ENCODE measurements at places on chromosomes 13 and 19. TPM values are rescaled to one million over a fixed set of nuclear protein-coding genes. Genes with fewer than 3 reads are reported as not detected.

Gene F7
- total RNA-seq, result not detected

Gene SF3A2
- total RNA-seq, result 117 TPM

Gene ADM5
- total RNA-seq, result 6.8 TPM

Gene METTL21C
- not detected for total RNA-seq

Gene UBAC2
- 51.0 TPM for total RNA-seq

- H3K27ac ChIP-seq, result no peak overlapping the region
- no peak for DNase-seq
- H3K4me3 ChIP-seq, result no peak overlapping the region
- H3K36me3 ChIP-seq, result no peaks in the 10 kb centered on the region
Measured at GRCh38 chr13:39616087-39616694, 13.2 kb upstream of the LHFPL6 start.

DNA sequence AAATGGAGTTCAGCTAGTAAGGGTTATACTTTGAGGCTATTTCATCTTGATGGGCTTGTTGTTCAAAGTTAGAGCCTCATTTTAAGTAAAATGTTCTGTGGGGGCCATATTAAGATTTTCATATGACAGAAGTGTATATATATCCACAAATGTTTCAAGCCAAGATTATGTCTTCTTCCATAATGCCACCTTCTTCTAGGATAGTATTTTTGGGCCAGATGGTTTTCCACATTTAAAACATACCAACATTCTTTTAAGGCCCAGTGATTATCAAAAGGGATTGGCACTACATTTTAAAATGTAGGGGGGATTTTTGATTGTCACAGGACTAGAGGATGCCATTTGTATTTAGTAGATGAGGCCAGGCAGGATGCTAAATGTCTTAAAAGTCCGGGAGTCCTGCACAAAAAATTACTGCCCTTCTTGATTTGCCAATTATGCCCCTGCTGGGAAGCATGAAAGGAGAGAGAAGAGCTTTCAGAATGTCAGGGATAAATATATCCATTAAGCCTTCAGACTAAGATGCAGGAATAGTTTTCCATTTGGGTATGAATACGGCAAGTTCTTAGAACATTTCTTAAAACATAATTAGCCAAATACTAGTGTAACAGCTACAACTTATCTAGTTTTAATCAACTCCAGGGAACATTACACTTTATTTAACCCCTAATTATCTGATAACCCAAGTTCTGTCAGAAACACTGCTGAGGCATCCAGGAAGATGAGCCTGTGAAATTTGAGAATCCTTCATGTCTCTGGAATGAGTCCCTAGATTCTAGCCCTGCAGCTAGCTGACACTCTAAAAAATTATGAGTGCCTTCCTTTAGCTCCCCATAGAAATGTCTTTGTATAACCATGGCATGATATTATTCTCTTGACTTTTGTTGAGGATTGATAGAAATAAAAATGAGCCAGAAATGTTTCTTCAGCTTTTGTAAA, 34.0 kb downstream of the ITM2B start:
- DNase-seq, result no peak
- peaks cover 27% of the 10 kb centered on the region for H3K36me3 ChIP-seq
- peaks cover 52% of the 10 kb centered on the region for H3K4me1 ChIP-seq
- H3K27me3 ChIP-seq, result no peaks in the 10 kb centered on the region

DNA sequence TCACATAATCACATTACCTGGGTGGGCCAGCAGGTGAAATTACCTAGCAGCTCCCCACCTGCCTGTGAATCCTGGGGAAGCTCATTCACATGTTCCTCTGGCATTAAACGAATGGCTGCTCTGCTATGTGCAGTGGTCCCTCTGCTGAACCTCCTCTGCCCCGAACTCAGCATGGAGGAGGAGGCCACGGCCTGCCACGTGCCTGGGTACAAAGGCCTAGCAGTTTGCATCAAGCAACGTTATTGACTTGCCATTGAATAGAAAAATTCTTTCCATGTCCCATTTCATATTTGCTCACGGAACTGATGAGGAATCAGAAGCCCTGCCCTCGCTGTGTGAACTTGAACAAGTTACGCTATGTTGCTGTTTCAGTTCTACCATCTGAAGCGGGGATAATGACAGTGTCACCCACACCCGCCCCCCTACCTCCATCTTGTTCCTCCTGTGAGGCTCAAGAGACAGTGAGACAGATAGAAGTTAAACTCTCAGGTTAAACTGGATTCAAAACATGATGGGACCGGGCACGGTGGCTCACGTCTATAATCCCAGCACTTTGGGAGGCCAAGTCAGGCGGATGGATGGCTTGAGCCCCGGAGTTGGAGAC, 25.3 kb downstream of the SLC7A1 start:
- H3K27ac ChIP-seq, result no peak overlapping the region
- H3K4me3 ChIP-seq, result no peak overlapping the region
- H3K27me3 ChIP-seq, result no peaks in the 10 kb centered on the region
- H3K36me3 ChIP-seq, result peaks cover 11% of the 10 kb centered on the region
- DNase-seq, result no peak

- no peaks in the 10 kb centered on the region for H3K27me3 ChIP-seq
- no peak overlapping the region for H3K27ac ChIP-seq
- DNase-seq, result no peak
- no peaks in the 10 kb centered on the region for H3K4me1 ChIP-seq
- no peak overlapping the region for H3K4me3 ChIP-seq
- H3K36me3 ChIP-seq, result no peaks in the 10 kb centered on the region
Measured at GRCh38 chr13:84118839-84119409, 236.7 kb upstream of the SLITRK1 start.

- no peaks in the 10 kb centered on the region for H3K36me3 ChIP-seq
- peaks cover 6% of the 10 kb centered on the region for H3K27me3 ChIP-seq
- DNase-seq, result no peak
- H3K27ac ChIP-seq, result no peak overlapping the region
- no peaks in the 10 kb centered on the region for H3K4me1 ChIP-seq
- no peak overlapping the region for H3K4me3 ChIP-seq
Measured at GRCh38 chr19:6694147-6694815, 24.3 kb upstream of the TNFSF14 start.

DNA sequence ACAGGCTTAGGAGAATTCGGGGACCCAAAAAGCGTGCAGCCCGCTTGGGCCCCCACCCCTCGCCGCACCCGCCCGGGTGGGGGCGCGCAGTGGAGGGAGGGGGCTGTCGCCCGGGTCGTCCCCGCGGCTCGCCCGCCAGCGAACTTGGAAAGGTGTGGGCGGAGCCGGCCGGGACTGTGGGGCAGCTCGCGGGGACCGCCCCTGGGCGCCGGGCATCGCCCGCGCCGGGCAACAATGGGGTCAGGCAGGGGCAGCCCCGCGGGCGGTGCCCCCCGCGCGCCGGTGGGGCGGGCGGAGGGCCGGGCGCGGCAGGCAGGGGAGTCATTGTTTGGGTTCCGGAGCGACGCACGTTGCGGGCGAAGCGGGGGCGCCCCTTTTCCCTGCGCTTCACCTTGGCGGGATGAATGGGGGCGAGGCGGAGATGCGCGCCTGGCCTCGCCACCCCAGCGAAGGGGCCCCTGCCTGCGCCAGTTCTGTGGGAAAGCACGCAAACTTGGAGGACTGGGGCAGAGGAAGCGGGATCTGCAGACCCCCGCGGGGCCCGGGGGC, 647 bp upstream of the KLF12 start:
- peak; percentile 76 for DNase-seq
- peaks cover 31% of the 10 kb centered on the region for H3K4me1 ChIP-seq
- peak overlapping the region; percentile 82 for H3K27ac ChIP-seq
- H3K27me3 ChIP-seq, result no peaks in the 10 kb centered on the region
- H3K36me3 ChIP-seq, result peaks cover 13% of the 10 kb centered on the region
- no peak overlapping the region for H3K4me3 ChIP-seq

DNA sequence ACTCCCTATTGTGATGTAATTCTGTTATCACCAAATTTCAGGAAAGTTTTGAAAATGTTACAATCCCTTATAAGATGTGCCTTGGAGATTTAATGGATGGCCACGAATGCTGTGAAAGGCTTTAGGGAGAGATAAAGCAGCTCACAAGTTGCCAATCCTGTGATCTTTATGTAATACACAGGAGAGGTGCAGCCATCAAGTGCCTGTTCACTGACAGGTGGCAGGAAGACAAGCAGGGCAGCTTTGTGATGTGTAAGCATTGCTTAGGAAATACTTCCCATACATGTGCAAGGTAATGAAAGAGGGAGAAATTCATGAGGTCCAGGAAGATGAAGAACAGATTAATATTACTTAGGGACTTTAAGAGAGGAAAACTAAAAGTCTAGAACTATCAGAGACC, 628.8 kb downstream of the SLITRK6 start:
- no peak for DNase-seq
- H3K4me1 ChIP-seq, result no peaks in the 10 kb centered on the region
- H3K27me3 ChIP-seq, result no peaks in the 10 kb centered on the region
- H3K4me3 ChIP-seq, result no peak overlapping the region
- no peaks in the 10 kb centered on the region for H3K36me3 ChIP-seq
- no peak overlapping the region for H3K27ac ChIP-seq

DNA sequence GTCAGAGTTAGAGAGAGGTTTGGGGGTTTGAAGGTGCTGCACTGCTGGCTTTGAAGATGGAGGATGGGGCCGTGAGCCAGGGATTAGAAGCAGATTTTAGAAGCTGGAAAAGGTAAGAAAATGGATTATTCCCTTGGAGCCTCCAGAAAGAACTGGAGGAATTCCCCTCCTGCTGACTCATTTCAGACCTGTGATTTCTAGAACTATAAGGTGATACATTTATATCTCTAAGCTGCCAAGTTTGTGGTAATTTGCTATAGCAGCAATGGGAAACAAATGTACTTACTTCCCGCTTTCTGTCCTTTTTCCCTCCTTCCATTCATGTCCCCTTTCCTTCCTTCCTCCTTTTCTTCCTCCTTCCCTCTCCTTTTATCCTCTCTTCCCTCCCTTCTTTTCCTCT, 78.5 kb upstream of the PCDH8 start:
- H3K36me3 ChIP-seq, result no peaks in the 10 kb centered on the region
- no peak overlapping the region for H3K27ac ChIP-seq
- H3K4me1 ChIP-seq, result peaks cover under 1% of the 10 kb centered on the region
- DNase-seq, result no peak

DNA sequence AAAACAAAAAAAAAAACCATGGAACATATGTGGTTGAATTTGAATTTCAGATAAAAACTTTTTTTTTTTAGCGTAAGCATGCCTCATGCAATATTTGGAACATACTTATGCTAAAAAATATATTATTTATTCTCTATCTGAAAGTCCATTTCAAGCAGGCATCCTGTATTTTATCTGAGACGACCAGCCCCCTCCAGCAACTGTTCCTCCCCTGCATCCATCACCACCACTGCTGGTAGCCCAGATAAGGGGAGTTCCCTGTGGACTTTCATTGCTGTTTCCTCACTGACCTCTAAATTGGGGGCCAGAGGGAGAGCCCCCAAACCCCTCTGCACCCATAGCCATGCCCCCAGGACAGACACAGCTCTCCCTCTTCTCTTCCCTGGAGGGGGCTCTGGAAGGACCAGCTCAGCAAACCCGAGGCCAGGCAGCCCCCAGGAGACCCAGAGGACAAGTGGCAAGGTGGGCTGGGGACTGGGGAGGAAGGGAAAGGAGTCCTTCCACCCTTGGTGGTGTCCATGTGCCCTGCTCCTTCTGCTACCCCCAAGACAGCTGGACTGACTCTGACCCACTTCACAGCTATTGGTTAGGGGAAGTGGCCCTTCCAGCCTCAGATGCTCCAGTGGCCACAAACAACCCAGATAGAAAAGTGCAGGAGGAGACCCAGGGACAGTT, 6.6 kb upstream of the SIGLEC12 start:
- H3K4me1 ChIP-seq, result no peaks in the 10 kb centered on the region
- H3K36me3 ChIP-seq, result no peaks in the 10 kb centered on the region
- DNase-seq, result no peak
- no peak overlapping the region for H3K4me3 ChIP-seq

DNA sequence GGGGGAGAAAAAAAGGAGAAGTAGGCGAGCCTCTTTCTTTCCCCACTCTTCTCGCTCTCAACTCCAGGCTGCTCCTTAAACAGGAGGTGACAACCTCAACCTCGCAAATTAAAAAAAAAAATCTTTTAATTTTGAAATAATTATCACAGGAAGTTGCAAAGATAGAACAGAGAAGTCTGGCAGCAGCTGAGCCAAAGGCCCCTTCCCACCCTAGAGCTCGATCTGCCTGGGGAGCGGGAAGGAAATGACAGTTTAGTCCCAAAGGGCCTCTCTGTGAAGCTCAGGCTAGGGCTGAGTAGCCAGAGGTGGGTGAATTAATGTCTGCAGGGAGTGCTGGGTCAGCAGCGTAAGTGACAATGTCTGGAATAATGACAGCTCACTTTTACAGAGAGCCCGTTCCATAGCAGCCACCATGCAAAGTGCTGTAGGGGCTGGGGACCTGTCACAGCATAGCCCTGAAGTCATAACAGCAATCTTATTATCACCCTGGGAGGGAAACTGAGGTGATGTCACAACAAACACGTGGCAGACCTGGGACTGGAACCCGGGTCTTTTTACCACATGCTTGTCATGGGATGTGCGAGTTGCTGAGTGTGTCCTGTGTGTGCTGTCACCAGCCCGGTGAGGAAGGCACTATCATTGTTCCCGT, 8.8 kb upstream of the CD22 start:
- H3K4me1 ChIP-seq, result peaks cover 90% of the 10 kb centered on the region
- H3K36me3 ChIP-seq, result no peaks in the 10 kb centered on the region
- no peaks in the 10 kb centered on the region for H3K27me3 ChIP-seq
- peak overlapping the region; percentile 96 for H3K27ac ChIP-seq
- peak overlapping the region; percentile 60 for H3K4me3 ChIP-seq

DNA sequence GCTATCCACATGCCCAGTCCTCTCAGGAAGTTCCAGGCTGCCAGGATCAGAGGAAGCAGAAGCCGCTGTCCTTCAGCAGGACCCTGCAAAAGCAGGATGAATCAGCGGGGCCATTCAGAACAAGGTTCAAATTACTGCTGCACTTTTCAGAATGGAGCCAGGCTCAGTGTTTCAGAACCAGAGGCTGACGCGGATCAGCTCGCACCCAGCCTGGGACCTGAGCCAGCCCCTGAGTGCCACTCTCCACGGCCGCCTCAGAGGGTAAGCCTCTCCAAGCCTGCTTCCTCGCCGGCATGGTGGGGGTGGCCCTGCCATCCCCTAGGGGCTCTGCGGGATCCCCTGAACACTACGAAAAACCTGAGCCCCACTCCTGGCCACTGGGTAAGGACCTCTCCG, 24.7 kb downstream of the RASA3 start:
- no peak overlapping the region for H3K27ac ChIP-seq
- H3K4me3 ChIP-seq, result no peak overlapping the region
- no peak for DNase-seq
- peaks cover 16% of the 10 kb centered on the region for H3K36me3 ChIP-seq
